ENCODE measurements at places on chromosomes 2 and 18. TPM values are rescaled to one million over a fixed set of nuclear protein-coding genes. Genes with fewer than 3 reads are reported as not detected.

Gene HOXD1
- 0.13 TPM for total RNA-seq

DNA sequence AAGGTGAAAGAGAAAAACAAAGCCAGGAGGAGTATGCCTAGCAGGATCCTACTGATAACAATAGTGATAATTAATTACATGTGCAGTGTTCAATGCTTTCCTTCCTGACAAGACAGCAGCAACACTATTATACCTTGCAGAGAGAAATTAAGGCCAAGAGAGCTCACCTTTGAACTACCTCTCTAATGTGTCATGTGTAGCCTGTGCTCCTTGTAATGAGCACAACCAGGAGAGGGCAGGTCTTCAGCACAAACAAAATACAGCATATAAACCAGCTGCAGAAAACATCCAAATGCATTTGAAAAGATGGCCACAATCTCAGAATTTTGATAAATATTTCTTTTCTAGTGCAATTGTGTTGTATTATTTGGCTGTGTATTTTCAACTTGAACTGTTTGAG, 1425.7 kb downstream of the DSC3 start:
- DNase-seq = no peak

GRCh38 chr18:42176599-42176998, 221.6 kb downstream of the PIK3C3 start:
- DNase-seq = no peak

DNA sequence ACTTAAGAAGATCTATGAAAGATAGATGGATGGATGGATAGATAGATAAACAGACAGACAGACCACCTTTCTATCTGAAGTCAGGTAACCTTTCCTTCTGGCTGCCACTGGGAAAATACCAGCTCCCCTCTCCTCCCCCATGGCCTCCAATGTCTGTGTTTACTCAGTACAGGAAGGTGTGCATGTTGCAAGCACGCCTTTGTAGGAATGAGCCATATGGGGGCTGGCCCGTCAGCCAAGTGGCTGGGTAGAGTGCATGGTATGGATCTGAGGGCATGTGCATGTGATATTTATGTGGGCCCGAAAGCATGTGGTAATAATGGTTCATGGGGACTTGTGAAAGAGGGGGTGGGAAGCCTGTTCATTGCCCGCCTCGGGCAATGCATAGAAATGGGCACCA, 109.2 kb upstream of the FZD7 start:
- DNase-seq = no peak

DNA sequence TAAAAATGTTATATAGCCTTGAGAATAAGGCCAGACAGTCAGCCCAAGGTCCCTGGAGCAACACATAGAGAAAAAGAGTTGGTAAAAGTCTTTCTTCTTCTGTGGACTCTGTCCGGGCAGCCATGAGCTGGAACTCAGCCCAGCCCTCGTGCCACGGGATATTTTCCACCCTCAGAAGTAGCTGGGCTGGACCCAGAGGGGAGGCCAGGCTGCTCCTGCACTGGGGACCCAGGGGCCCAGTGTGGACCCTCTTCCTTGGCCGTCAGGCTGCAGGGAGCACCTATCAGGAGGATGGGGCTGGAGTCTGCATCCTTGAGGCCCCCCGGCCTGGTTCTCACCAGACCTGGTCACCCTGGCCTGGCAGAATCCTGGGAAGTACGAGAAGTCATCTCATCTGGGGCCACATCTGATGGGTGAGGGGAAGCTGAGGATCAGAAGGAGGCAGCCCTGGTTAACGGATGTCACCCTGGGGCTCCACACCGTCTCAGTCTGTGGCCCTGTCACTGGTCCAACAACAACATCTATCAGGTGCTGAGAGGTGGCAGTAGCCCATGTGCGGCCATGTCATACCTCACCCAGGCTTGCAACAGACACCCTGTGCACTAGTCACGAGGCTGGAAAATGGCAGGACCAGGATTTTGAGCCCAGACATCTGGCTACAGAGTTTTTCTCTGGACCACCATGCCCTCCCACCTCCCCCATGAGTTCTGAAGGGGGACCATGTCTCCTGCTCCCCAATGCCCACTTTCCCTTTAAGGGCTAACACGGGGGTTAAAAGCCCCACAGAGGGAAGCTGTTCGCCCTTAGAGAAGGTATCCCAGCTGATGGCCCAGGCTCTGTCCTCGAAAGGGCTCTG, 33.0 kb downstream of the SDC1 start:
- DNase-seq = no peak

DNA sequence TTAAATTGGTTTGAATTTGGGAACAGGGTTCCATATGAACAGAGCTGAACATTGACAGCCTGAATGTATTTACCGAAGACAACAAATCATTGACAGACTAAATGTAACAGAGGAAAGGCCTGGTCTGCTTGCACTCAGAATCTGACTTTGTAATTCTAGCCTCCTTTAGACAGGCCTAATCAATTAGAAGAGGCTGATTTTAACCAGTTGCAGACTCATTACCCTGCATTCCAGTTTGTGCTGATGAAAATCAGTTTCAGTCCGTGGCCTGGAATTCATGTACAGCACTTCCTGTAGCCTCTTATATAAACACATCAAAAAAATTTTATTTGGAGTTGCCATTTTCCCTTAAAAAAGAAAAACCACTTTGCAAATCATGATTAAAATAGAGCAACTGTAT, 93.1 kb upstream of the ZFP36L2 start:
- no peak for DNase-seq

- DNase-seq = no peak
These were observed 74.7 kb downstream of the DPP4 start for GRCh38 chr2:161999321-161999720.

Gene ANKRD23
- 1.1 TPM for total RNA-seq

DNA sequence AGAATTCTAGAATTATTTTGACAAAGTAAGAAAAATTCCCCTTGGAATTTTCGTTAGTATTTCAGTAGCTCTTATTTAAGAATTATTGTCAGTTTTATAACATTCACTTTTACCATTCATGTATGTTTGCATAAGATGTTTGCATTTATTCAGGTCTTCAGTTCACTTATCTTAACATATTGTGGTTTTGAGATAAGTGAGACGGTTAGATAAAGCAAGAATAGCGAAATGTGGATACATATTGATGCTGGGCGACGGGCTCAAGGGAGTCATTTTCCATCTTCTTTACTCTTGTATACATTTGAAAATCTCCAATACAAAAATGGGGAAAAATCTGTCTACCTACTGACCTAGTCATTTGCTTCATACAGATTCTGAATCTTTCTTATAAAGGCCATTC, 156.7 kb upstream of the HDAC4 start:
- no peak for DNase-seq

DNA sequence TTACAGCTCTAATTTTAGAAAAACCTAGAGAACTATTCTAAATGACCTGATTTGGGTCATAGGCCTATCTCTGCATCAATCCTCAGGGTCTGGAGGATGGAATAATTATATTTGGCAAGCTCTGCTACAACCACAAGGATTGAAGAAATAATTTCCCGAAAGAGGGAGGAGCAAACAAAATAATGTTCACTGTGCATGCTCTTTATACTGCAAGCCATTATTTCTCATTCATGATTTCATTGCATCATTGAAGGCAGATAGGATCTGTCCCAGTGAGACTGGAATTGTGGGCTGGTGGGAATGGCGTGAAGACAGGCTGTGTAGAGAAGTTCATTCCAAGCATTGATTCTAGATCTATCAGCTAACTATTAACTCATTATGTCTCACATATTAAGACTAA, 12.7 kb upstream of the MAPRE2 start:
- DNase-seq = peak; percentile 56

DNA sequence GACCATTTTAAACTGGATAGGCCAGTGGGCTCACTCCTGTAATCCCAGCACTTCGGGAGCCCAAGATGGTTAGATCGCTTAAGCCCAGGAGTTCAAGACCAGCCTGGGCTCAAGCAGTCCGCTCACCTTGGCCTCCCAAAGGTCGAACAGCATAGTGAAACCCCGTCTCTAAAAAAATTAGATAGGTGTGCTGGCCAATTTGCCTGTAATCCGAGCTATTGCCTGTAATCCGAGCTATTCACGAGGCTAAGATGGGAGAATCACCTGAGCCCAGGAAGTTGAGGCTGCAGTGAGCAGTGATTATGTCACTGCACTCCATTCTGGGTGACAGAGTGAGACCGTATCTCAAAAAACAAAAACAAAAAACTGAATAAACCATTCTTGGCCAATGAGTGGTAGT, 52.6 kb upstream of the EMILIN2 start:
- DNase-seq = no peak

GRCh38 chr2:19893520-19894133, 8.2 kb downstream of the TTC32 start:
- peak; percentile 72 for DNase-seq

- no peak for DNase-seq
These were observed 529.2 kb upstream of the LINC00305 start for GRCh38 chr18:64678048-64678447.

GRCh38 chr2:24409700-24410556, 49.6 kb upstream of the ITSN2 start:
- DNase-seq = peak; percentile 82

GRCh38 chr2:234463626-234464290, 33.1 kb downstream of the ARL4C start:
- no peak for DNase-seq

- peak; percentile 91 for DNase-seq
These were observed 36.9 kb downstream of the RPL37A start for GRCh38 chr2:216535454-216535995.

GRCh38 chr2:224778474-224778877, 62.3 kb upstream of the CCDC195 start:
- DNase-seq = peak; percentile 59

All from GM23248 (cell line).